HFF-Myc (cell line): ENCODE measurements at places on chromosomes 2 and 18.

GRCh38 chr2:67281101-67281500, 116.0 kb upstream of the ETAA1 start:
- no peak for DNase-seq

DNA sequence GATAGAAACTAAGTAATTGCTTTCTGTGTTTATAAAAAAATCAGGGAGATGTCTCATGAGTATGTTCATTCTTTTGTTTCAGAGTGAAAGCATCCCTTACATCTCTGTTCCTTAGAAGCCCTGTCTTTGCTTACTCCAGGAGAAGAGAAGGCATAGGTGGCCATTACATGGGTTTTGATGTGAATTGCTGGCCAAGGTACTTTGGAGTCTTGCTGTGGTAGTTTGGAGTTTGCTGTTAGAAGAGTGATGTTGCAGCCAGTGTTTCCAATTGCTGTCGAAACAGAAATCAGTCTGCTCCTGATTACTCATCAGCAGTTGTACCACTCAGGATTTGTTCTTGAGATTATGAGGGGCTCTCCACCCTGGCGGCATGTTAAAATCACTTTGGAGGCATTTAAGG, 97.8 kb upstream of the KLHL14 start:
- no peak for DNase-seq

- no peak for DNase-seq
These were observed 13.6 kb downstream of the OTX1 start for GRCh38 chr2:63064197-63064596.

- DNase-seq, result no peak
These were observed 5.1 kb downstream of the TIMM21 start for GRCh38 chr18:74153377-74153776.

DNA sequence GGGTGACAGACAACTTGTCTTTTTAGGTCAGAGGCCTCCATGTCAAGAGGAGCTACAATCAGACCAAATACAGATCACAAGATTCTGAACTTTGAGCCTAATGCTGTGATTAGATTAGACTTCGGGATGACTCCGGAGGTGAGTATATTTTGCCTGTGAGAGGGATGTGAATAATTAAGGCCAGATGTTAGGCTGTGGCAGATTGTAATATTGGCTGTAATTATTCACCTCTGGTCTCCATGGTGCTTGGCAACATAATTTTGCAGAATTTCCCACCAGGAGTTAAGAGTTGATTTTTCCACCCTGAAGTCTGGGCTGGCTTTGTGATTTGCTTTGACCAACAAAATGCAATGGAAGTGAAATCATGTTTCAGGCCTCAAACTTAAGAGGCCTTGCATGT, 108.2 kb upstream of the CWC22 start:
- DNase-seq, result no peak

DNA sequence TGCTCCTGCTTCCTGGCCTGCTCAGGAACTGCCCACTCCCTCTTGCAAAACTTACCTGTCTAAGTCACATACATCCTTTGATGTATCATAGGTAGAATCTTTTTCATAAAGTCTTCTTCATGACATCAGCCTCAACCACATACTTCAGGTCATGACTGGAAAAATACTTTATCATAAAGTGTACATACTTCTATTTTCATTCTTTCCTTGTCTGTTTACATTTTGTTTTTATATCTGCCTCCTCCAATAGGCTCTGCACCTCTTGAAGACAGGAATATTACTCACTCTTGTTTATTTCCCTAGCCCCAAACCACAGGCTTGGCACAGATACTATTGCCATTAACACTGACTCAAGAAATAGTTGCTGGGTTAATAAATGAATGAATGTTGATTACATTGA, 43.6 kb upstream of the ZNF804A start:
- no peak for DNase-seq

DNA sequence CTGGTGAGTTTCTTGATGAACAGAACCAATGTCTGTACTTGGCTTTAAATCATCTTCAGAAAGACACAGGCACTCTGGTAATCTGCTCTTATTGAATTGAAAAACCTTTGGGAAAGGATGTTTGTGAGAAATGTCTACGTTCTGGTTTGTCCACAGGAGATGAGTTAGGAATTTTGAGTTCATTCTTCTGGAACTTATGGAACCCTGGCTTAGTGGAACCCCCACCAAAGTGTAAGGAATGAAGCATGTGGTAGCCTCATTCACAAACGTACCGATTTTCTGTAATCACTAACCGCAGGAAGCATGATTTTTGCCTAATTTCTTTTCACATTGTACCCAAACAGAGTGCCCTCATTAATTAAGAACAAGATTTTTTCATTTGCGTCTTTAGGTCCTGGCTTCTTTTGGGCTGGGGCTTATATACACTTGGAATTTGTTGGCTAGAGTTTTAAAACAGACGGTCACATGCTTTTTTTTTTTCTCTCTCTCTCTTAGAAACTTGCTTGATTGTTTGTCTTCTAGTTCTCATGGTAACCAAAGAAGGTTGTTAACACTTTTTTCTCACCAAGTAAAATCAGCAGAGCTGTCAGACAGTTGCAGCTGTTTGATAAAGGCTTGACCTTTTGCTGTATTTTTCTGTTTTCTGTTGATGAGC, 314.1 kb upstream of the THUMPD2 start:
- no peak for DNase-seq

GRCh38 chr2:96500385-96501066, 4.6 kb downstream of the NEURL3 start:
- no peak for DNase-seq

- DNase-seq, result no peak
These were observed 178.7 kb downstream of the LCLAT1 start for GRCh38 chr2:30625701-30626100.

GRCh38 chr2:143725400-143725799, 596.2 kb downstream of the ARHGAP15 start:
- DNase-seq, result no peak

- no peak for DNase-seq
These were observed 22.5 kb downstream of the CCT7 start for GRCh38 chr2:73256618-73256922.

DNA sequence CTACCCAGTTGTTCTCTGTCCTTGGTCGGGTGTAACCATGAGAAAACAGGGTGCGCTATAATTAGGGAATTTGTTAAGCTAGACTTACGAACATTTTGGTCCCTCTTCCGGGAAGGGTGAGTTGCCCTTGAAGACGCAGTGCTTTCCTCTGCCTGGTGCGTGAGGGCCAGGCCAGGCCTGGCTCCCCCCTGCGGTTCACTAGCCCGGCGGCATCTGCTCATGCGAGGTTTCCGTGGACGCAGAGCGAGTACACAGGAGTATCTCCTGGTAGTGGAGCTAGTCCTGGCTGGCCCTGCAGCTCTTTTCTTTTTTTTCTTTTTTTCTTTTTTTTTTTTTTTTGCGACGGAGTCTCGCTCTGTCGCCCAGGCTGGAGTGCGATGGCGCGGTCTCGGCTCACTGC, 148.8 kb downstream of the PTGR3 start:
- DNase-seq, result no peak

GRCh38 chr2:34997779-34998178, 1357.8 kb upstream of the CRIM1 start:
- DNase-seq, result no peak

DNA sequence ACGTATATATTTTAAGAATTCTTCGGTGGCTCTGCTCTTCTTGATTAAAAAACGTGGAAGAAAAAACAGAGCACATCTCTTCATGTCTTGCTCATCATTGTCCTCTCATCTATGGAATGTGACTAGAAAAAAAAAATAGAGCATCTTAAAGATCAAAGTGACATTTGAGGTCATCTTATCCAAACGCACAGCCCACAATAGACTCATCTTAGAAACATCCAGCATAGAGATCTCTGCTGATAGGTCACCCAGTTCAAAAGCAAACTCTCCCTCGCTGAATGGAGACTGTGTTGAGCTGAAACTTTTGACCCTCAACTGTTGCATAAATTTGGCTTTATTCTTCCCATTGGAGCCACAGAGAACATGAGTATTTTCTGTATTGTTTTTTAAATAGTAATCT, 65.2 kb downstream of the CMPK2 start:
- no peak for DNase-seq

DNA sequence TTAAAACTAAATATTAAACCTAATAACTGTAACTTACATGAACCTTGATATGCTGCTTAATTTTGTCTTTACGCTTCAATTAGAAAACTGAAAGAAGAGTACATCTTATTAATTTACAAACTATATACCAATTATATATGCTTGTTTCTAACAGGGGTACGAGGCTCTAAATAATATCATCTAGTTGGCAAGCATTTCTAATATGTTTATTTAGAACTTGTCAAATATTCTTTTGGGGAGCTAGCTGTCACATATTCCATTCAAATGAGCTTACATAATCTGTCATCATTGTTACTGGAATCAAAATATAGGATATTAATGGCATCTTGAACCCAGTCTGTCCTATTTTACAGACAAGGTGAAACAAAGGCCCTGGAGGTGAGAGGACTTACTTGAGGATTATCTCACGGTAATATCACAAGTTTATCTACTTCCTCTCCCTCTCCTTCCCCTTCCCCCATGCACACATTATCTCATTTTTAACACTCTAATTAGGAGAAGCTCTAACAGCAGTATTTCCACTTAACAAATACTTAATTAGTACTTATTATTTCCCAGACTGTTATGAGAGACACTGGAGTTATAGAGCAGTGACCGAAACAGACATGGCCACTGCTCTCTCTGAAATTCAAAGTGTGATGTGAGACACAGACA, 3.5 kb downstream of the PRKD3 start:
- no peak for DNase-seq

DNA sequence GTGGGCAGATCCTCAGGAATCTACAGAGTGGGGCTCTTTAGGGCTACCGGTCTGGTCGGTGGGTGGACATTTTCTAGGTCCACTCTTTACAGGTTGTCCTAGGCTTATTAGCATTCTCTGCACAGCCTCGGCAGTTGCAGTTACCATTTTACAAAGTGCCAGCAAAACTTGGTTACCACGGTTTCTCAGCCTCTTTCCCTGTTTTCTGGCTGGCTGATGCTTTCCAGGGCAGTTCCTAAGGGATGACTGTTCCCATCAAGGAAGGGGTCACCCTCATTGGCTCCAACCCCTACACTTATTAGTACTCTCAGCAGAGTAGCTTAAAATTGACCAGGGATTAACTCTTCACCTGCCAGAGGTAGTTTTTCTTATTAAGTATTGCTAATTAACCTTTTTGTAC, 2.0 kb upstream of the AQP4 start:
- DNase-seq, result no peak

GRCh38 chr2:70551167-70551566, 2.5 kb downstream of the TGFA start:
- DNase-seq, result no peak

DNA sequence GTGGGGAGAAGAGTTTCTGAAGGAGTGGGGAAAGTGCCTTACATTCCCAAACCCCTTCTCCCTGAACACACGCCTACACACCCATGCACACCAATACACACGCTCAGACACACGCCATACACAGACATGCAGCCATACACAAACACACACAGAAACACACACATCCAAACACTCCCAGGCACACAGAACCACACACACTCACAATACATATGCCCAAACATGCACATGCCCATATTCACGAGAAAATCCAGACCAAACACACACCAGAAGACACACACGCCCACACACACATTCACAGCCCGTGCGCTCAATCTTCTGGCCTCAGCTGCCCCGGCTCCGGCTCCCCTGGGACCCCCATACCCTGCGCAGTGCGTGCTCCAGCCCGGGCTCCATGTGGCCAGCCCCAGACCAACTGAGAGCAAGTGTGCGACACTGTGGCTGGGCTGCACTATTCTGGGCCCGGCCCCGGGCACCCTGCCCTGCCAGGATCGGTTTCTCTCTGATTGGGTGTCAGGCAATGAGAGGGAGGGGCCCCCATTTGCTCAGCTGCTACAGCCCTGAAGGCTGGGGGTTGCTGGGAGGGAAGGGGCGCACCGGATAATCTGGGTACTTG, at the start of gene PRKAG3:
Gene PRKAG3, minus strand, starts transcription at position 426 of the 613 bp plus-strand sequence.
- no peak for DNase-seq

DNA sequence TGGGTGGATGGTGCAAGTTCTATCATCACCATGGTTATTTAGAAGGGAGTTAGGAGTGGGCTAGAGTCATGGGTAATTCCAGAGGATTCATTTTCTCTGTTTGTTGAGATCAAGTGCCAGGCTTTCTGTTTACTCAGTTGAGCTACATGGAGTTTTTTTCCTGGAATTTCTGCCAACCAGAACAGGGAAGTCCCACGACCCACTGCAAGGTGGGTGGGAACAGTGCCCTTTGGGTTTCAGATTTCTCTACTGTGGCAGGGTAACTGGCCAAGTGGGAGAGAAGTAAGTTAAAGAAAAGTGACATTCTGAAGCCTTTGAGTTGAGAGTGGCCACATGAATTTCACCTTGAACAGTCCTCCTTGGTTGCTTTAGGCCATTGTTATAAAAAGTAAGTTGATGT, 138.9 kb downstream of the SLC39A10 start:
- no peak for DNase-seq

- no peak for DNase-seq
These were observed 123.5 kb upstream of the CAPN13 start for GRCh38 chr2:30930716-30931115.
